ENCODE measurements at places on chromosomes 3 and 15.
A peak's percentile ranks its signal among the peaks of the same experiment; 100 is the strongest.

GRCh38 chr15:99997112-99997651, 263.9 kb upstream of the LYSMD4 start:
- no peak for DNase-seq

GRCh38 chr3:181999314-181999713, 287.6 kb downstream of the SOX2 start:
- DNase-seq, result no peak

DNA sequence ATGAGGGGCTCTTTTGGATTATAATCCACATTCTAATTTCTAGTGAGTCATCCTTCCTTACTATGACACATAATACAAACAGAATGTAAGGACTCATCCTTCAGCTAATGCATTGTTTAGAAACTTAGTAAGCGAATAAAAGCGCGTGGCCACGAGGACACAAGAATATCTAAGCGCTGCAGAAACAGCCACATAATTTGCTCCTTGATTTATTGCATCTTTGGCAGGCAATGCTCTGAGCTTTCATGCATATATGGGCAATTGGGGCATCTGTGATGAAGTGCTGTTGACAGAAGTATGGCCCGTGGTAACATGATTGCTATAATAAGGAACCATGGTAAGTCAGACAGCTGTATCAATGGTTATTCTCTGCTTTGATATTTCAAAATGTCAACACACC, 191.3 kb upstream of the ZNF385D start:
- DNase-seq, result no peak

DNA sequence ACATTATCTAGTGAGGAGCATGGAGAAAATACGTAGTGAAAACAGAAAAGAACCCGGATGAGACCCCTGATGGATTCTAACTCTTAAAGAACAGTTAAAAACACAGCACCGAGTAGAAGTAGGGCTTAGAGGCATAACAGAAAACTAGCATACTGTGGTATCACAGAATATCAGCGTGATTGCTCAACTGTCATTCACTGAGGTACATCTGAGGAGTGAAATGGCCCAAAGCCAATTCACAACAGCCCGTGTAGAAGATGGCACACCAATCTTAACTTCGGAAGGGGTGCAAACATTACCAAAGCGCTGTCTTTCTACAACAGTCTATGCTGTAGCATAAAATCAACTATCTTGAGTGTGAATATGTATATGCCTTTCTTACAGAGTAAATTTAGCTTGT, 1.8 kb downstream of the CLASP2 start:
- no peak for DNase-seq

DNA sequence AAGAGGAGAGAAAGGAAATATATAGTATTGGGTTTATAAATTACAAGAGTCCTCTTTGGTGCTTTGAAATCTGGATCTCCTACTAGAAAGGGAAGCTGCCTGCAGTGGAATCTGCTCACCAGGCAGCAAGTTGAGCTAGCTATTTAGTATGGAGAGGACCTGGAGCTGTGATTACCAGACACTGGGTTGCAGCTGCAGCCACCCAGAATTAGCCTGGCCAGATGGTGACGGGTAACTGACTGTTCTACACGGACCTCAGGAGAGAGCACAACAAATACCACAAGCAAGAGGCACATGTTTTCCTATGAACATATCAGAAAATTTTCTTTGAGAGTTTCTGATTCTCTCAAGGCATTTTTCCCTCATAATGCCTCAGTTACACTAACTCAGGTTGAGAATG, 46.5 kb downstream of the SYNPR start:
- no peak for DNase-seq

DNA sequence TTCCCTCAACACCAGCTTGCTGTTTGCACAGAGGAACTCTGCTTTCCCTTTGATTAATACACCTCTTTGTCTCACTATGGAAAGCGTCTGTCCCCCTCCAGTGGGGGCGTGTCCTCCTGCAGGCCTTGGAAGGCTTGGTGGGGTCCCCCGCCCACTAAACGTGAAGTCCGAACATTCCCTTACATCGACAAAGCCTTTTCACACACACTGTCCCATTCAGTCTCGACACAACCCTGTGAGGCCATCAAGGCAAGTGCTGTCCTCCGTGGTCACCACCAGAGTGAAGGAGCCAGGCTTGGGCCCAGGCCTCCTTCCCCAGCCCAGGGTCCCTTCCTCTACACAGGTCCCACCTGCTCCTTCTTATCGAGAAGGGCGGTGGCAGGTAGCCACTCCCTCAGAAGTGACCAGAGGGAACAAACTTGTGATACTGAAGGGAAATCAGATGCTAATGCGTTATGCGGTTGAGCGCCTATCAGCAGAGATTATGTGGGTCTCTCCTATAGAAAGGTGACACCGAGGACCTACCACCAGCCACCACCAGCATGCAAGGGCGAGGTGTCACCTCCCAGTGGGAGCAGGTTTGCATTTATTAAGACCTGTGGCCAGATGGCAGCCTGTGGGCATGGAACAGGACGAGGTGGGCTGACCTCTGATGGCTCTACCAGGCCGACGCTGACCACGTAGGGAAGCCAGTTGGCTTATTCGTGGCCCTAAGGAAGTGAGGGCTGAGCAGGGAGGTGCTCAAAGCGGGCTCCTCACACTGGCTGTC, 6.6 kb downstream of the NRROS start:
- DNase-seq, result no peak

DNA sequence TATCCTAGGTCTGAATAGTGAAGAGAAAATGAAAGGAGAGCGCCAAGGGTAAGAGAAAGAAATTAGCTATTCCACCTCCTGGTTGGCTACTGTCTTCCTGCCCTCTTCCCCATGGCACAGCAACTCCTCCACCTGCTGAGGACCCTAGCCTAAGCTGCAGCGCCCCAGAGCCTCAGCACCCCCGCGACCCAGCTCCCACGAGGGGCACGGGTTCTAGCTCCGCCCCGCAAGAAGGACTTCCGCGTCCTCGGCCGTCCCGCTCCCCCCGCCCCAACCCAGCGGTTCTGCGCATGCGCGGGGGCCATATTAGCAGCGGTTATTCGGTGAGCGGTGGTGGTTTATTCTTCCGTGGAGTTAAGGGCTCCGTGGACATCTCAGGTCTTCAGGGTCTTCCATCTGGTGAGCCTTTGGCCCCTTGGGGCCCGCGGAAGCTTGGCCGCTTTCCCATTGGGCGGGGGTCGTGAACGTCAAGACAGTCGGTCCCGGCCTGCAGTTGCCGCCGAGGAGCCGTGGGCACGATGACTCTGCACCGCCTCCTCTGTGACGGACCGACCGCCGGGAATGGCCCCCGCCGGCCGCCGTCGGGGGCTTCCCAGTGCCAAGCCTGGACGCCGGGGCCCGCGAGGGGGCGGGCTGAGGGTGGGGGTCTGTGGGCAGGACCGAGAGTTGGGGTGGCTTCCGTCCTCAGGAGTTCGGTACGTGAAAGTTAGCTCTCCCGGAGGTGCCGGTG, at the start of gene PSMA4:
Gene PSMA4, plus strand, starts transcription at position 304 of the 730 bp plus-strand sequence. CDS start 1,484 bp downstream, outside the sequence.
- DNase-seq, result peak; percentile 93

DNA sequence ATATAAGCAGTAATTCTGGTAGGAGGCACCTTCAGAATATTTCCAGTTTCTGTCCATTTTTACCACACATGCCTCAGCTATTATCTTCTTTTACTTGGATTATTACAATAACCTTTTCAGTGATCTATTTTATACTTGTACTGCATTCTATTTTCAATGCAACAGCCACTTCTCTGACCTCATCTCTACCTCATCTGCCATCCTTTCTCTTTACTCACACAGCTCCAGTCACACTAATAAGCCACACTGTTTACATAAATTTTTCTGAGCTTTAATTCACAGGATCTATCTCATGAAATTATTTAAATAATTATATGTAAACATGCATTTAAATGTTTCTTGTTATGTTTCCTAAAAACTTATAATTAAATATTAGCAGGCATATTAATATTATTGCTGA, 47.3 kb upstream of the BCHE start:
- no peak for DNase-seq

GRCh38 chr3:172003146-172003545, 36.2 kb upstream of the FNDC3B start:
- no peak for DNase-seq

GRCh38 chr15:92430069-92430440, 36.4 kb downstream of the ST8SIA2 start:
- no peak for DNase-seq

DNA sequence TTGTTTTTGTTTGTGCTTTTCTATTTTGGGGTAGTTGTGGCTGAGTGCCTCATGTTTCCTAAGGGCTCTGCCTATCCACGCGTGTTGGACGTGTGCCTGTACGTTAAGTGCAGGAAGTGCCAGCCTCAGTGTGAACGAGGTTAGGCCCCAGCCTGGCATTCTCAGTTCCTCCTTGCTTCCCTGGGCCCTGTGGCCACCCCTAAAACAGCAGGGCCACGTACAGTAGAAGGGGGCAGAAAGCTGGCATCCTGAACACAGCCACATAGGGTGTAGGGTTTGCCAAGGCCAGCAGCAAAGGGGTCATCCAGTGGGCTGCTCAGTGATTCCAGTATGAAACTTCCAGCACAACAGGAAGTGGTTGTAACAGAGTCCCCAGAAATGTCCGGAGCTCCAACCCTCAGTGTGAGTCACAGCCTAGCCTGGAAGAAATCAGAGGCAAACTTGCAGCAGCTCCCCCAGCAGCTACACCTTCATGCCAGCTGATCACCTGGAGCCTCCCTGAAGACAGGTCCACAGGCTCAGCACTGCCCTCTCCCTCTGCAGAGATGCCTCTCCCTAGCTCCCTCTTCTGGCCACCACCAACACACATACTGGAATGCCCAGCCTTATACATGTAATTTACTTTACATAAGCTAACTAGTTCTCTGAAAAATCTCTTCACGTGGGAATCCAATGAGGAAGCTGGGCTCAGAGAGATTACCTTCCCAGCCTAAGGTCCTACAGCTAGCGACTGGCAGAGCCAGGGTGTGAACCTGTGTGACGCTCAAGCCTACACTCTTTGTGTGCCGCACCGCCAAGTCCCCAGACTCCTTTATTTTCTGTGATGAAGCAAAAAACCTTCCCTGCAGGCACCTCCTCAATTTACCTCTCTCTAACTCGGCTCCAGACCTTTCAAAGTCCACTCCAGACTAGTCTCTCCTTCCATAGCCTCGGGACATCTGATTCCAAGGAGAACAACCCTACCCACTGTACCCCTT, 26.6 kb downstream of the ILDR1 start:
- peak; percentile 42 for DNase-seq

DNA sequence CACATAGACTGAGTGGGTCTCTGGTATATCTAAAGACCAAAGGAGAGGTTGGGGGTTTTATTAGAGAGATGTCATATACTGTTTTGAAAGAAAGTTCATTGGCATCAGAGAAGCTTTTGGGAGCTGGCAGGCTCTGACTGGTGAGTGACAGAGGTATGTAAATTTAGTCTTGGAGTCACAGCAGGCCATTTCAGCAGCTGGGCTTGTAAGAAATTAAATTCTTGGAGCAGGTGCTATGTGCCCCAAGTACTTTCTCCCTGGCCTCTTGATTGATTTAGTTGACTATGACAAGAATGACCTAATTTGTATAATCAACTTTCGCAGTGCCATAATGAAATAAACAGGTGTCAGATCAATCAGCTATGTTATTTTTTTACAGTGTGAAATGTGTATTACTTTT, 47.8 kb upstream of the CDAN1 start:
- DNase-seq, result no peak

GRCh38 chr15:64842096-64842939, 603 bp downstream of the PLEKHO2 start:
- DNase-seq, result peak; percentile 40

DNA sequence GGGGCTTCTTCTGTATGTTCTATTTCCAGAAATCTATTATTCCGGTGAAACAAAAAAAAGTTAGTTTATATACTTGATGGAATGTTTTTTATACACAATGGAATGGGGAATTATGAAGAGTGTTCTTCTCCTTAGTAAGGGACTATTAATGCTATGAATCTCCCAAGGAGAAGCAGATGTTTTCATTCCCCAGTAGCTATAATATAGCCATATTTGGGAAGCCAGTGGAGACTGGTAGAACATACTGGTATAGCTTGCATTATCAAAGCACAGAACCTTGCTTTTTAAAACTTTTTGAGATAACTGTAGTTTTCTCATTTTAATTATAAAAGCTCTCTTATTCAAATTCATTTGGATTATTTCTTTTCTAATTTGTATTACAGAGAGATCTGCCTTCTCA, 38.3 kb downstream of the ADGRG7 start:
- DNase-seq, result no peak

DNA sequence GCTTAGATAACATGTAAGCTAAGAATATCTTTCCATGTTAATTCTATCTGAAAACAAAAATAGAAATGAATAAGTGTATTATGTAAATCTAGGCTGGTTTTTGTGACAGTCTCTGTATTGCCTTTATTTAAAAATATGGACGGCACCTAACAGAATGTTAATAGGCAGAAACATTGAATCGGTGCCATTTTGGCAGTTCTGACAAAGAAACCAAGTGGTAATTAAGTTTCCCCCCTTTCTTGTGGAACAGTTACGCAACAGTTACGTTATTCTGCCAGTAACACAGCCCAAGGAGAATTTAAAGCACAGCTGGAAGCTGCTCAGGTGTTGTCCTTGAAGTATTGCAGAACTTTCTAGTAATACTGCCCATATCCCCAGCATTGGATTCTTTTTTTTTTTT, 21.5 kb downstream of the LARS2 start:
- DNase-seq, result no peak

DNA sequence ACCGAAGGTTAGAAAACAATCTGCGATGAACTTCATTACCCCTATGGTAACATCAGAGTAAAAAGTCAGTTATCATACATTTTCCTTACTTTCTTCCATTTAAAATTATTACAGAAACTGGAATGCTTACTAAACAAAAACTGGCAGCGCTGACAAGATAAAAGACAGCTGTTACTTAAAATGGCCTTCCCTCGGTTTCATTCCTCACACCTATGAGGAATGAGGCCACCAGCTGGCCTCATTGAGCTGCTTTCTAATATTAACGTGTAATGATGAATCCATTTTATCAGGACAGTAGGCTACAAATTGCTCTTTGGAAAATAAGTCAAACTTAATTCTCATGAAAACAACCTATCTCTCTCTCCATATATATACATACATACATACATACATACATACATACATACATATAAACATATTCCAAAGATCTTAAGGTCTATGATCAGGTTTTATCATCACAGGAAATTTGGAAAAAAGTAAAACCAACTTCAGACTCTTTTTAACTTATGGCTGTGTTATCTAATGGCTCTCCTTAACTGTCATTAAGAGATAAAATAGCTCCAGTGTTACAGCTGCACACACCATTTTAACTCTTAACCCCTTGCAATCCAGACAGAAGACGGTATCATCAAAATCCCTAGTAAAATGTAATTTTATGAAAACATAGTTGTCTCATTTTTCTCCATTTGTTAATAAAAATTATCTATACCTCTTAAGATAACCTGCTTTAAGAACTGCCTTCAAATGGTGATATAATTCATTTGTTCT, 5.2 kb downstream of the CCNL1 start:
- no peak for DNase-seq

GRCh38 chr3:129278966-129279906, 566 bp downstream of the HMCES start:
- peak; percentile 63 for DNase-seq

GRCh38 chr3:147099076-147099475, 307.3 kb downstream of the ZIC4 start:
- no peak for DNase-seq

GRCh38 chr3:10974131-10974530, 18.4 kb upstream of the SLC6A1 start:
- no peak for DNase-seq
